Naive thymus-derived CD4-positive, alpha-beta T cell (primary cell): ENCODE measurements at places on chromosomes 1 and 21. TPM values are rescaled to one million over a fixed set of nuclear protein-coding genes. Genes with fewer than 3 reads are reported as not detected.

GRCh38 chr1:211574705-211575104 is 4.3 kb downstream of the SLC30A1 start:
- H3K4me3 ChIP-seq: no peak overlapping the region
- no peaks in the 10 kb centered on the region for H3K27me3 ChIP-seq
- no peaks in the 10 kb centered on the region for H3K36me3 ChIP-seq
- peaks cover 1% of the 10 kb centered on the region for H3K4me1 ChIP-seq
- H3K27ac ChIP-seq: no peak overlapping the region
- no peak for DNase-seq

DNA sequence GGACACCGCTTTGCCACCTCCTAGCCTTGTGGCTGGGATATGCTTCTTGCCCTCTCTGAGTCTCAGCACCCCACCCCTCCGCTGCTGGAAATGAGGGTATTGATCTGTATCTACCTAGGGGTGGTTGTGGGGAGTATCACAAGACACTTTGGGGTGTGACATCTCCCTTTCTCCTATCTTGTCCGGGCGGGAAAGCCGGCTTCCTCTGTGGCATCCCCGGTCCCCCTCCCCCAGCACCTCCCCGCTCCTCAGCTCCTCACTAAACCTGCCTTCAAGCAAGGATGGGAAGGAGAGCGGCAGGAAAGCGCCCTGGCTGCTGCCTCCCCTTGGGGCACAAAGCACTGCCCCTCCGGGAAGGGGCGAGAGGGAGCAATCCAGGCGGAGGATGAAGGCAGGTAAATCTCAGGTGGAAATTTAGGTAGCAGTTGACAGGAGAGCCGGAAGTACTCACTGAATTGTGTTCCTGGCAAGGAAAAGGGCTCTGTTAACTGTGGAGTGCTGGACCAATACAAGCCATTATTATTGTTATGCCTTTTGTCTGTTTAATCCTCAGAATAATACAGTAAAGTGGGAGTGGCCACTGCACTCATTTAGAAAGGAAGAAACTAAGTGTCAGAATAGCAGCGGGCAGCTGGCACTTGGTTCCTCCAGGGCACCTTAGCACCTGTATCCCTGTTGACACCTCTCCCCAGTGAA is 49.0 kb upstream of the LRP8 start:
- H3K27me3 ChIP-seq: no peaks in the 10 kb centered on the region
- H3K4me1 ChIP-seq: no peaks in the 10 kb centered on the region
- H3K36me3 ChIP-seq: no peaks in the 10 kb centered on the region
- H3K4me3 ChIP-seq: no peak overlapping the region
- no peak overlapping the region for H3K27ac ChIP-seq
- DNase-seq: no peak

DNA sequence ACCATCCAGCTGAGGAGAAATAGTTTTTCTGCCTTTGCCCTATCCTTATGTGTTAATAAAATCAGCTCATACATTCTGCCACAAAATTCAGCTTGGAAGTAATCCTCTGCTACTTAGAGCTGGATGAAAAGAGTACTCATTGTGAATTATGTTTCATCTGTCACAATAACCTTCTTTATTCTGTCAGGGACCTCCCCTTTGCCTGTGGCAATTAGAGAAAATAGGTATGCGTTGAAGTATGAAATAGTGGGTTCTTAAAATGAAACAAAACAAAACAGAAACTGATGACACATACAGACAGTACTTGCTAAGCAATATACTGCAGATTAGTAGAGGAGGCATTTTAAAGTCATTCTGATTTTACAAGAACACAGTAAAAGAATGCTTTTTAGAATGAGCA is 578.5 kb downstream of the USP25 start:
- no peaks in the 10 kb centered on the region for H3K4me1 ChIP-seq
- DNase-seq: no peak
- H3K36me3 ChIP-seq: no peaks in the 10 kb centered on the region
- no peak overlapping the region for H3K27ac ChIP-seq
- H3K27me3 ChIP-seq: no peaks in the 10 kb centered on the region

DNA sequence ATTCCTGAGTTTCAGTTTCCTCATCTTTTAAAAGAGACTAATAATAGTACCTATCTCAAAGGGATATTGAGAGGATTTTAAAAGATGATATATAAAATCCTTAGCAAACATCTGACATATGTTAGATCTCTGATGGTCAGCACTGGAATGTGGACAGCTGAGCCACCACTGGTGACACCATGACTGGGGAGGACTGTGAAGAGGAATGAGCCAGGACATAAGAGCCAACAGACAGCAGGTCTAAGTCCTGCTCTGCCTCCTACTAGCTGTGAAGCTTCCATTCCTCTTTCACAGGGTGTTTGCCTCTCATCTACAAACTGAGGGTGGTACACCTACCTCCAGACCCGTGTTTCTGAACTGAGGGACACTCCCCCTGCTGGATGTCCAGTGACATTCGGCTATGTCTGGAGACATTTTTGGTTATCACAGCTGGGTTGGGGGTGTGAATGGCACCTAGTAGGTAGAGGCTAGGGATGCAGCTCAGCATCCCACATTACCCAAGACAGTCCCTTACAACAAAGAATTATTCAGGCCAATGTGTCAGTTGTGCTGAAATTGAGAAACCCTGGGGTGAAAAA is 109.1 kb upstream of the OLIG2 start:
- H3K36me3 ChIP-seq: no peaks in the 10 kb centered on the region
- no peak overlapping the region for H3K27ac ChIP-seq
- DNase-seq: no peak
- no peak overlapping the region for H3K4me3 ChIP-seq

- no peak for DNase-seq
- H3K27me3 ChIP-seq: no peaks in the 10 kb centered on the region
- H3K4me3 ChIP-seq: no peak overlapping the region
These were observed 38.0 kb downstream of the F5 start for GRCh38 chr1:169548282-169548681.

DNA sequence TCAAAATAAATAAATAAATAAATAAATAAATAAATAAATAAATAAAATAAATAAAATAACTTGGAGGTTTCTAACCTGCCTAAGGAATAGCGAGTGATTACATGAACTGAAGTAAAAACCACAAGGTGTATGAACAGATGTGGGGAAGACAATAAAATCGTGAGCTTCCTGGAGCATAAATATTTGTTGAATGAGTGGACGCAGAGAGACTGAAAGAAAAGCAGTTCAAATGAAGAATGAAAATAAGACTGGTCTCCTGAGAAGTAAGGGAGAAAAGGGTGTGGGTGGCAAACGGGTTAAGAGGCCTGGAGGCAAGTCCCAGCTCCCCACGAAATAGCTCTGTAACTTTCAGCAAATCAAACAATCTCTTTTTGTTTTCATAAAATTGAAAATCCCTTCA is 33.6 kb downstream of the CHML start:
- no peak overlapping the region for H3K27ac ChIP-seq
- no peaks in the 10 kb centered on the region for H3K27me3 ChIP-seq
- DNase-seq: no peak
- H3K4me1 ChIP-seq: no peaks in the 10 kb centered on the region

DNA sequence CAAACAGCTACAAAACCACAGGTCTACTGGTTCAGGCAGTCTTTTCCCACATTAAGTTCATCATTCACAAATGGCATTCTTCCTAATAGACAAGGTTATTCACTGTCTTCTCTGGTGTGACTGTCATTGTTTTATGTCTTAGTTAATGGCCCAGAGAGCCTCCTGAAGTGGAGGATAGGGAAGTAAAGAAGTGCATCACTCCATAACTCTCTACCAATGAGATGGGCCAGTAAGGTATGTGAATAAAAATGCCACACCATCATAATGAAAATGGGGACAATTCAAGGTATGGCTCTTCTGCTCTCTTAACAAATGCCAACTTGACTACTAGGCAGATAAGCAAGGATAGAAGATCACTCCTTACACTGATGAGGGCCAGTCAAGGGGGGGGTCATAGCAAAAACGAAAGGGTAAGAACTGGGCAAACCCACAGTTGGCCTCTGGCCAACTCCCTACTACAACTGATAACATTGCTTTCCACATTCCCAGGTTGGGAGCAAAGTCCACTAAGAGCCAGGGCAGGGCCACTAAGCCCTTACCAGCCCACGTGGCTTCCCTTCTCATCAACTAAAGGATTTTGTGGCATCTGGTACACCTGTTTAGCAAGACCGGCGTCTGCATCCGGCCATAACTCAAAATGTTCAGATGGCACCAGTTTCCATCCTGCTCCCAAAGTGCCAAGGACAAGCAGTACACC is 10.0 kb downstream of the PABPC4 start:
- no peaks in the 10 kb centered on the region for H3K27me3 ChIP-seq
- H3K36me3 ChIP-seq: peaks cover 66% of the 10 kb centered on the region
- DNase-seq: no peak
- H3K27ac ChIP-seq: no peak overlapping the region
- peaks cover 6% of the 10 kb centered on the region for H3K4me1 ChIP-seq
- no peak overlapping the region for H3K4me3 ChIP-seq

DNA sequence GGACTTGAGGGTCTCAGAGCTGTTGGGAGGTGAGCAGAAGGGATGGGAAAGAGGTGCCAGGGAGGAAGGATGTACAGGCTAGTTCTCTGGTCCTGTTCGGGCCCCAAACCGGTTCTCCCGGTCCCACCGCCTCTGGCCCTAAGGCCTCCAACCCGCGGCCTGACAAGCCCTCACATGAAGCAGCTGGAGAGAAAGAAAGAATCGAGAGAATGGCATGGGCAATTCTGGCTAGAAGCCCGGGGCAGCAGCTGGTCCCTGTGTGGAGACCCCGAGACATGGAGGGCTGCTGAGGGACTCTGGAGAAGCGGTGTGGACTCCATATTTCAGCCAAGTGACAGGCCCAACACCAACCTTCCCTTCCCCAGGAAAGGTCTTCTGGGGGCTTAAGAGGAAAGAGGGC is 730 bp downstream of the CDC42SE1 start:
- peaks cover 42% of the 10 kb centered on the region for H3K36me3 ChIP-seq
- peaks cover 17% of the 10 kb centered on the region for H3K4me1 ChIP-seq
- peak overlapping the region; percentile 82 for H3K4me3 ChIP-seq
- DNase-seq: no peak
- peak overlapping the region; percentile 99 for H3K27ac ChIP-seq

DNA sequence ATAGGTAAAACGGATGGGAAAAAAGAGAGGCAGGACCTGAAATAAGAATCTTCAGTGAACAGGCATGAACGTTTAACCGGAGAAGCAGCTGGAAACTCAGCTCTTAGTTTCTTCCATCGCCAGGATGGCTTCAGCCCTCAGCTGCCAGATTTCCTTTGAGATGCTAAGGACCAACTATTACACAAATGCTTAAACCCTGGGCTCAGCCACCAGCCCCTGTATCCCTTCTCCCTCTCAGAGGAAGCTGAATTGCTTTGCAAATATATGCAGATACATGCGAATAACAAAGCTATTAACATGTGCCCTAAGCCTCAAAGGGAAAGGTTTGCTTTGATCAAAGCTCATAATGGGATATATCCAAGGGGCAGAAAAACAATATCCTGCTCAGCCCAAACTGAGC is 515.1 kb downstream of the OMA1 start:
- no peaks in the 10 kb centered on the region for H3K4me1 ChIP-seq
- no peaks in the 10 kb centered on the region for H3K36me3 ChIP-seq
- no peak overlapping the region for H3K27ac ChIP-seq

- no peak overlapping the region for H3K4me3 ChIP-seq
- no peaks in the 10 kb centered on the region for H3K4me1 ChIP-seq
- no peaks in the 10 kb centered on the region for H3K36me3 ChIP-seq
- DNase-seq: no peak
- H3K27ac ChIP-seq: no peak overlapping the region
These were observed 2.4 kb upstream of the PKP1 start for GRCh38 chr1:201280884-201281283.

DNA sequence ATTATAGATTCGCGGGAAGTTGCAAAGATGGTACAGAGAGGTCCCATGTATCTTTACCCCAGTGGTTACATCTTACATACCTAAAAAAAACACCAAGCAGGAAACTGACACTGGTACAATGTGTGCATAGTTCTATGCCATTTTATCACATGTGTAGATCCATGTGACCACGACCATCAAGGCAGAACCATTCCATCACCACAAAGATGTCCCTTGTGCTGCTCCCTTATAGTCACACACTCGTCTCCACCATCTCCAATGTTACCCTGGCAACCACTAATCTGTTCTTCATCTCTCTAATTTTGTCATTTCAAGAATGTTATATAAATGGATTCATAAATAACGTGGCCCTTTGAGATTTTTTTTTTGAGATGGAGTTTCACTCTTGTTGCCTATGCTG is 156.9 kb upstream of the MAGI3 start:
- H3K27me3 ChIP-seq: no peaks in the 10 kb centered on the region
- no peaks in the 10 kb centered on the region for H3K36me3 ChIP-seq
- no peak overlapping the region for H3K4me3 ChIP-seq
- H3K27ac ChIP-seq: no peak overlapping the region
- no peak for DNase-seq
- no peaks in the 10 kb centered on the region for H3K4me1 ChIP-seq

- no peak overlapping the region for H3K27ac ChIP-seq
- no peaks in the 10 kb centered on the region for H3K27me3 ChIP-seq
- no peak overlapping the region for H3K4me3 ChIP-seq
- H3K36me3 ChIP-seq: no peaks in the 10 kb centered on the region
- no peak for DNase-seq
These were observed 93.2 kb downstream of the TBX19 start for GRCh38 chr1:168373869-168374268.

DNA sequence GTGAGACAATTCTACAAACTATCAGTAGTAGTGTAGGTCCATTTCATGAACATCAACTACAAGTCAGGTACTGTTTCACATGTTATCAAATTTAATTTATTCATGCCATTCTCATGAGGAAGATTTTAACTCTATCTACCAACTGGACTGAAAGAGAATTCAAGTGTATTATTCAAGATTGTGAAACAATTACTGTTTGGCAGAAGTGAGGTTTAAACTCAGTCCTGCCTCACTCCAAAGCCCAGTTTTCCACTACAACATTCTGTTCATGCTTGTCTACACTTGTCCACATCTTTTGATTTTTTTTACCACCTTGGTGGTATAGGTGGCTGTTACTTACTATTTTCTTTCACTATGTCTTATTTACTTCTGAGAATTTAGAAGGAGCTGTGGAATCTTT is 272.9 kb downstream of the TGFB2 start:
- H3K27ac ChIP-seq: no peak overlapping the region
- no peak overlapping the region for H3K4me3 ChIP-seq
- no peak for DNase-seq
- H3K36me3 ChIP-seq: no peaks in the 10 kb centered on the region

DNA sequence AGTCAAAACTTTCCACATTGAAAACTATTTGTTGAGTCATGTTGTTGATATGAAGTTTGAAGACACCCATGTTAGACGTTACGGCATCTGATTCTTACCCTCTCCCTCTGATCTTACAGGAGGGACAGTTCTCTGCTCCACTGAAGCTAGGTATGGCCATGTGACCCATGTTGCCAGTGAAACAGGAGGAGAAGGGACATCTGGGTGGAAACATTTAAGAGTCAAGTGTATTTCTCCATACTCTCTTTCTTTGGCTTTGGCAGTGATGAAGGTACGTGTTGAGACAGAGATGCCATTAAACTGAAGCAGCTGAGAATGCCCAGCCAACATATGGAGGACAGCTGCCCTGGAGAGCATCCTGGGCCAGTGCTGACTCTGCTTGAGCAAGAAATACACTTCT is 198.4 kb upstream of the PTGFR start:
- H3K4me3 ChIP-seq: no peak overlapping the region
- no peaks in the 10 kb centered on the region for H3K4me1 ChIP-seq
- H3K27ac ChIP-seq: no peak overlapping the region
- no peaks in the 10 kb centered on the region for H3K27me3 ChIP-seq

Gene FAM151A
- total RNA-seq: not detected

Gene NUDT4B
- total RNA-seq: 1.2 TPM in 1 of 2 replicates, not detected in the other

Gene OR10Z1
- total RNA-seq: not detected in 2 replicates

Gene ZMYND12
- 1.1 TPM for total RNA-seq

Gene C1orf232
- not detected in 2 replicates for total RNA-seq

Gene DNAJC28
- 0.89 TPM for total RNA-seq

Gene SYCP1
- total RNA-seq: not detected
